ENCODE measurements at places on chromosomes 6 and 20.

GRCh38 chr6:170233286-170234205, 57.3 kb downstream of the DLL1 start:
- no peak for DNase-seq

DNA sequence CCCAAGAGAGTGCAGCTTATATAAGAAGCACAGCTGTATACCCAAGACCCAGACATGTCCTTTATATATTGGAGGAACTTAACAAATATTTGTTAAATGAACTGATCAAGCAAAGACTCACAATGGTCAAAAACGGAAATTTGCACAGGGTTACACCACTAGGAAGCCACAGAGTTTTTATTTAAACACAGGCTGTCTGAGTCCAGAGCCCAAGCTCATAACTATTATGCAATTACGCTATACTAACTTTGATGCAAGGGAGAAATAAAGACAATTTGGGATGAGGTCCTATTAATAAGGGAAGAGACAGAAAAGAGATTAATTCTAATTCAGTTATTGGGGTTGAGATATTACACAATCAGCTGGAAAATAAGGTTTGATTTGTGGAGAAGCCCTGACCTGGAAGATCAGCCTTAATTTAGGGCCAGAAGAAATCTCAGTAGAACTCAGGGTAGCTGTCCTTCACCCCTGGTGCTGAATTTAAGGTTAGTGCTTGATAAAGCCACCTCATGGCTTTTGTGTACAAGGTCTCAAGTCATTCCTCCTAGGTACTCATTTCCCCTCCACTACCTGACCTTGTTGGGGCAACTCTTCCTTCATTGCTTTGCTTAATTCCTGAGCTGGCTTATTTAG, 10.5 kb upstream of the ZNF334 start:
- no peak for DNase-seq

GRCh38 chr20:25053255-25054031, 4.5 kb downstream of the ACSS1 start:
- DNase-seq = no peak

GRCh38 chr6:135158397-135158796, 22.7 kb upstream of the MYB start:
- DNase-seq = no peak

- DNase-seq = no peak
These were observed 1127.0 kb upstream of the MAP3K7 start for GRCh38 chr6:91713911-91714310.

GRCh38 chr6:91490671-91491301, 903.9 kb upstream of the MAP3K7 start:
- DNase-seq = no peak
